ENCODE measurements at places on chromosomes 6 and 20.
A peak's percentile ranks its signal among the peaks of the same experiment; 100 is the strongest.

- no peak for DNase-seq
Observed at GRCh38 chr20:35595901-35596300, 19.7 kb upstream of the SPAG4 start.

DNA sequence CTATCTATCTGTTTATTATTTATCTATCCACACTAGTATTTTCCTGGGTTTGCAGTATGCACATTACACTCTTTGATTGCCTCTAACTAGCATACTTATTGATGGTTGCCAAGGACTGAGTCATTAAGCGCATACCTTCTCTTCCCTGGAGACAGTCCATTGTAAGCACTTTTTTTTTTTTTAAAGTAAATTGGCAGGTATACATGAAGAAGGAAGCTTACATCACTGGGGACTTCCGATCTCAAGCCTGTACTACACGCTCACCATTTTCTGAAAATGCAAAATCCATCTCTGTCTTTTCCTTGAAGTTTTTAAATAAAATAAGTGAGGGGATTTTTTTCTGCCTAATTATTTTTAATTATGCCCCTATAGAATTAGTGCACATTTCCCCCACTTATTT is 63.5 kb downstream of the HMGN3 start:
- DNase-seq, result no peak

GRCh38 chr6:12909833-12910232 is 193.3 kb downstream of the PHACTR1 start:
- DNase-seq, result no peak

- DNase-seq, result peak; percentile 46
Observed at GRCh38 chr6:79335133-79335674, 100.7 kb upstream of the HMGN3 start.

- no peak for DNase-seq
Observed at GRCh38 chr20:51487565-51488268, 54.8 kb downstream of the NFATC2 start.

GRCh38 chr6:11974089-11974488 is 38.0 kb upstream of the HIVEP1 start:
- no peak for DNase-seq

DNA sequence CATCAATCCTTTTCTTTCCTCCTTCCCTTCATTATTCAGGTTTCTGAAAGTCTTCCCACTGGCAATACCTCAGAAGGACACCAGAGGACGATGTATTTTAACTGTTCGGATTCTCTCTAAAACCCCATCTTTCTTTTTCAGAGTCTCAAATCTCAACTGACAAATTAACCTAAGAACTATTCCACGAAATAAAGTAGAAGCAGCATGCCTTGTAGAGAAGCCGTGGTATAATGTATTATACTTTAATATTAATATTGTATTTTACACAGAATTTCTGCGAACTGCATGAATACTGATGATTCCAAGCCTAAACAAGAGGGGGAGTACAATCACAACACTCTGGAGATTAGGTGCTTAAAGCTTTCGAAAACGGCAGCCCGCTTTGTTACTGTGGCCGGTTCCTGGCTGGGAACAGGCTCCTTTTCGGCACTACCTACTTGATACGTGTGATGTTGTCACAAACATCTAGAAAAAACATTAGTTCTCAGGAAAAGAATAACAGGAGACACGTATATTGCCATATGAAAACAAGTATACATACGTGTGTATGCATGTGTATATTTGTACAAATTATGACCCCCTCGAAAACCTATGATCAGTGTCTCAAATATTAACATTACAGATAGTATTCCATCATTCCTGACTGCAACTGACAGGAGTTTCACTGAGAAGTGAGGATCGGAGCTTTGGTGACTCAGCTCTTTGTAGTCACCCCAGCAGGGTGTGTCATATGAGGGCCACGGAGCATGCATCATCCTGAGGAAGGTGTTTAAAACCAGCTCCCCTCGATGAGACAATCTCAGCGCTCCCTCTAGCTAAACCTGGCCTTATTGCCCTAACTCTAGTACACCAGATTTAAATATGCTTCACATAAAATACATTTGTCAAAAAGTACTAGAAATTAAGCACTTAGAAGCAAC is 319.7 kb upstream of the TCF21 start:
- DNase-seq, result peak; percentile 30

GRCh38 chr6:24522228-24523176 is 27.7 kb downstream of the ALDH5A1 start:
- peak; percentile 59 for DNase-seq

GRCh38 chr20:62352402-62353288 is 14.5 kb downstream of the LAMA5 start:
- no peak for DNase-seq

GRCh38 chr6:81384921-81385320 is 367.6 kb downstream of the TENT5A start:
- DNase-seq, result no peak

GRCh38 chr6:163313981-163314380 is 100.5 kb upstream of the QKI start:
- DNase-seq, result no peak

DNA sequence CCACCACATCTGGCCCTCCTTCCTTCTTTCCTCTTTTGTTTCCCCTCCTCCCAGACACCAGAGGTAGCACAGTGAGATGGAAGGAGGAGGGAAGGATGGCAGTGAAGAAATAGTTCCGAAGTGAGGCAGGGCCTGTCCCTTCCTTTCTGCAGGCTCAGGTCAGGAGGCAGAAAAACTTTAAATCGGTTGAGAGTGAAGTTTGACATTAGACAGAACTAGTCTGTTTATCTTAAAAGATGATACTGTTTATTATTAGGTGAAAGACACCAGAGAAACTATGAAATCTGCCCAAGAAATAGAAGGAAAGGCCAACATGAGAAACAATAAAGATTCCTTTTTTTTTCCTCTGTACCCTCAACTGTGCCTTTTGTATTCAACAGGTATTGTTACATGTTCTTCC is 670.3 kb downstream of the UTRN start:
- no peak for DNase-seq

- no peak for DNase-seq
Observed at GRCh38 chr6:138680085-138680484, 93.5 kb upstream of the CCDC28A start.

GRCh38 chr6:4382362-4382853 is 247.0 kb upstream of the ECI2 start:
- DNase-seq, result no peak

GRCh38 chr6:36873612-36874442 is 776 bp downstream of the PPIL1 start:
- DNase-seq, result peak; percentile 35

GRCh38 chr20:47922269-47922668 is 137.0 kb upstream of the SULF2 start:
- DNase-seq, result no peak

DNA sequence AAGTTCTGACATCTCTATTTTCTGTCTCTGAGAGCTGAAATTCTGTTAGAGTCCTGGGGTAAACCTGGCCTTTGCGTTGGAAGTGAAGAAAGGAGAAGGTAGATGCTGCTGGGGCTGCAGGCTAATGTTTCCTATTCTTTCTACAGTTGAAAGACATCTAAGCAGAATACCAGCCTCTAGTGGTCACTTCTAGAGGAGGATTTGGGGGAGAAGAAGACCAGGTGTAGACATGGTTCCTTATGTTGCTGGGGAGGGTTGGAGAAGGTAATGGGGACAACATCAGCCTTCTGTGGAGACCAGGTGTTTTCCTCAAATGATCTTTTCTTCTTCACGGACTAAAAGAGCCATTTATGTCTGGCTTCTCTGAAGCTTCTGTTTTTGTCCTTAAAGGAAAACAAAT is 62.6 kb downstream of the BTBD3 start:
- no peak for DNase-seq

DNA sequence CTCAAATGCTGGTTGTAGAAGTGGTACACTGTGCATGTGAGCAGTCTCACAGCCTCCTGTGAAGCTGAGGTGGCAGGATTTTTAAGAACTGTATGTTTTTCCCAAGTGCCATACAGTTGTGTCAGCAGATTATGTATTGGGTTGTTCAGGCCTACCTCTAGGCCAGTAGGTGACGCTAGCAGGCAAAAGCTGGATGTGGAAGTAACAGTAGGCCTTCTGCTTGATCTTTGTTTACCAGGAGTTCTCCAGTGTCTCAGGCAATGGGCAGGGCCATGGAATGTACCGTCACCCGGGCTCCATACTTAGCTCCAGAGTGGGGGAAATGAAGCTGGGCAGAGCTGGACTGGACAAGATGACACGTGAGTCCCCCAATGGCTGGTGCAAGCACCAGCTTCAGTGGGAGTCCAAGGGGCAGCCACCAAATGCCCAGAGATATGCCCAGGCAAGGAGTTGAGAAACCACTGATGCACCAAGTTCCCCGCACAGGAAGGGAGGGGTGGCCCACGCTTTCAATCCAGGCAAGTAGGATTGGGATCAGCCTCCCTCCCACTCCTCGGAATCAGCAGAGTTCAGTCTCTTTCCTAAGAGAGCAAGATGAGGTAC is 289.7 kb downstream of the HTR1B start:
- DNase-seq, result no peak

- peak; percentile 57 for DNase-seq
Observed at GRCh38 chr6:29553268-29554057, 6.1 kb downstream of the UBD start.

DNA sequence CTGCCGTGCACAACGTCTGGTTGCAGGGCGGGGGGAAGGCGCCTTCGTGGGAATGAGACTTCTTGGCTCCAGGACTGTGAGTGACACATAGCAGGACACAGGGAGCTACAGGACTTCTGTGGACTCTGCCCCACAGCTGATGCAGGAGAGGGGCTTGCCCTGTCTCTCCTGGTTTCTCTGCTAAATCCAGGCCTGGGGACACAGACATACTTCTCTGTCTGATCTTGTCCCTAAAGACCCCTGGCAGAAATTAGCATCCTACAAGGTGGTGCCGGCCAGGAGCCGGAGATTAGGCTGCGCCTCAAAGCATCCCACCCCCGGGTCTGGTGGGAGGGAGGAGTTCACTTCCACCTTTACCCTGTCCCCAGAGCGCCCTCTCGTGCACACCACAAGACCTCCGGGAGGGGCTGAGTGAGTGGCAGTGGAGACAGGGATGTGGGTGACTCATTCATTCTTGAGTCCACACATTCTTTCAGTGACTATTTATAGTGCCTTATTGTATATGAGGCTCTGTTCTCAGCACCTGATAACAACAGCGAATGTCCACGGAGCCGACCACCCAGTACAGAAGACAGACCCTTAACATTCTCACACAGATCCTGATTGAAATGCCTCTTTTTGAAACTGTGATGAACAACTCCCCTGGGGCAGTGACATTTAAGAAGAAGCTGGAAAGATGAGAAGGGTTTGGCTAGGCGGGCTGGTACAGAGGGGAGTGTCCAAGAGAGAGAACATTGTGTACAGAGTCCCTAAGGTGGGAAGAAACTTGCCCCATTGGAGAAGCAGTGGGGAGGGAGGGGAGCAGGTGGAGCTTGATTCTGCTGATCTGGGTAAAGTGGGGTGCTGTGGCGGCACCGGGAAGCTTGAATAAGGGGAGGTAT is 39.0 kb downstream of the GMPR start:
- no peak for DNase-seq

GRCh38 chr6:7434672-7435071 is 45.1 kb downstream of the RIOK1 start:
- no peak for DNase-seq

DNA sequence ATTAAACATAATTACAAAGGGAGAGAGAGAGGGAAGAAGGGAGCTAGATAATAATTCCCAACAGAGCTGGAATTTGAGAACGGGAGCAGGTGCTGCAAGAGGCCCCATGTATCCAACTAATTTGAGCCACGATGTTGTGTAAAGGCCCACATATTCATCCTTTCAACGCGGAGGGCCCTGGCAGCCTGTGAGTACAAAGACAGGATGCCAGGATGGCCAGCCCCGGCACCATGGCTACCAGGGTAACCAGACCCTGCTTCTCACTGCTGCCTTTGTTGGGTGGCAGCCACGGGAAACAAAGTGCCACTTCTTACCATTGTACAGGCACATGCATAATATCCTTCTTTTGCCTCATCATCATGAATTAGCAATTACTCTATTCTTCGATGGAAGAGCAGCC is 492.0 kb upstream of the NRSN1 start:
- no peak for DNase-seq

- no peak for DNase-seq
Observed at GRCh38 chr6:129701721-129702455, 8.1 kb downstream of the ARHGAP18 start.

DNA sequence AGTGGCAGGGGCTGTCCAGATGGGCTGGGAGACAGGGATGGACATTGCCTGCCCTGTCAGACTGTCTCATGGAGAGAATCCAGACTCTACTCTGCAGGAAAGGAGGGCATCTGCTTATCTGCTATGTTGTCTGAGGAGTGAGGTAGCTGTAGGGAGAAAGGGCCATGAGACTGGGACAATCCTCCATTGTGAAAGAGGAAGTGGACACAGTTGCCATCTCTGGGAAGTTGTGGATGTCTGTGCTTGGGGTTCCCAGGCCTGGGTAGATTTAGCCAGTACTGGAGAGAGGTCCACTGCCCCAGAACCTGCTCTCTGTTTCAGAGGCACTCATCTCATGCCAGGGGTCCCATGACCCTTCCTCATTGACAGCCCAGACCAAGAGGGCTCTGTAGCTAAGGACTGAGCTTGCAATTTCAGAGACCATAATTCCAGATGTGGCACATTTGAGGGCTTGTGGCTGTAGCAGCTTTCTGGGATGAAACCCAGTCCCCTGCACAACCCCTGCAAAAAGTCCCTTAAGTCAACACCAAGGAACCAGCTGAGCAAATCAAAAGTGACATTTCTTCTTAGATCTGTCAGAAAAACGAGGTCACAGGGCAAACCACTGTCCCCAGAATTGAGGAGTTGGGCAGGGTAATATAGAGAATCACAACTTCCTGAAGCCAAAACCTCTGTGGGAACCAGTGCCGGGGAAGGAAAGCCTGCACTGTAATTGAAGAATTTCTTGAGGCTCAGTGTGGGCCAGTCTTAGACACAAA is 4.1 kb upstream of the SIRPG start:
- DNase-seq, result no peak

DNA sequence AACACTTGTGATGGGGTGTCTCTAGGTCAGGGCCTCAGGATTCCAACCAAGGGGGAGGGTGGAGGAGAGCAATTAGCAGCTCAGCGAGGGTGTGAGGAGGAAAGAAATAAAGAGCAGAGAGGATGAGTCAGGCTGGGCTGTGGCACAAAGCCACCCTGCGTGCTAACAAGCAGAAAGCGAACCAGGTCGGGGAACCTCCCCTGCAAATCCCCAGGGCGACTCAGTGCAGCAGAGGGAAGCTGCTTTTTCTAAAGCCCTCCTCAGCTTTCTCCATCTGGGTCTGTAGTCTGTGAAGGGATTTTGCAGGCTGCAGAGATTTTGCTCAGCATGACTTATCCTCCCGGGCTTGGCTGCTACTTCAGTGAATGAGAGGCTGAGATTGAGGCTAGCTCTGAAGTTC is 6.6 kb upstream of the SPO11 start:
- DNase-seq, result no peak

DNA sequence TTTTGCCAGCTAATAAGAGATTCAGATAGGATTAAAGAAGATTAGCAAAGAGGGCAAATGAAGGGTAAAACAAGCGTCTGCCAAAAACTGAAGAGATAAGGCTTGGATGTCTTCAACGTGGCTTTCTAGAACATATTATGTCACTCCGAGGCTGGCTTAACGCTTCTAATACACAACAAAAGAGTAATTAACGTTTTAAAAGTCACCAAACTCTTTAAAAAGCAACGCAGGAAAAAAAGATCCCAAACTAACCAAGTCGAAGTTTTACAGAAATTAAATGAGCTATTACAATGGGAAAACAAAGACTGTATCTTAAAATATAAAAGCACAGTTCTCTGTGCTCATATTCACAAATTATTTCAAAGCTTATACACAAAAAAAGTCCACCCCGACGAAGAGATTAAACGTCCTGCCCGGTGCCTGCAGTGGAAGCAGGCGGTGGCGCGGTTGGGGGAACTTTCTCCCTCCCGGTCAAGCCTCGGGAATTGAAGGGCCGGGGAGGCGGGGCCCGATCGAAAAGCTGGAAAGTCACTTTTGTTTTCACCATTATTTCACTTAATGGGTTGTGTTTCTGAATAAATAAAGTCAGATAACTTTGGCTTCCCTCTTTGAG is 1.2 kb downstream of the MAK start:
- peak; percentile 11 for DNase-seq

Data from GM20000 (cell line).